Activated CD4-positive, alpha-beta T cell treated with anti-CD3 and anti-CD28 coated beads, Interleukin-10, Interleukin-2, amounts not matched to agents 100 ng/mL and 50 ng/mL, durations not matched to agents 16 hours and 8 hours (primary cell): ENCODE measurements at places on chromosomes 16 and 17.

GRCh38 chr17:66268247-66268927 lies 34.0 kb upstream of the PRKCA start:
- no peak for DNase-seq

DNA sequence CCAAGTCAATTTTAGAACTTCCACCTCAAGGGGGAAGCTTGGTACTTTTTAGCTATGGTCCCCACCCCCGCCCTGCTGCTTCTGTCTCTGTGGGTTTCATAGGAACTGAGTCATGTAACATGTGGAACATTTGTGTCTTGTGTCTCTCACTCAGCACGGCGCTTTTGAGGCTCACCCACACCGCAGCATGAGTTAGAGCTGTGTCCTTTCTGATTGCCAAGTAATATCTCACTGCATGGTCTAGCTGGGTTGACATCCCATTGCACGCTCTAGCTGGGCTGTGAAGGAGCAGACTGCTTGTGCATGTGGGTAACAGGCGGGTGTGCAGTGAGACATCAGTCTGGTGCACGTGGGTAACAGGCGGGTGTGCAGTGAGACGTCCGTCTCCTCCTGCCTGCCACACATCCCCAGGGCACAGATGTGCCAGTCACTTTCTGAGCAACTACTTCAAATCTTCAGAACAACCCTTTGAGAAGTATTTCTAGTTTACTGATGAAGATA lies 26.4 kb upstream of the SLC7A5 start:
- DNase-seq: peak; percentile 98

DNA sequence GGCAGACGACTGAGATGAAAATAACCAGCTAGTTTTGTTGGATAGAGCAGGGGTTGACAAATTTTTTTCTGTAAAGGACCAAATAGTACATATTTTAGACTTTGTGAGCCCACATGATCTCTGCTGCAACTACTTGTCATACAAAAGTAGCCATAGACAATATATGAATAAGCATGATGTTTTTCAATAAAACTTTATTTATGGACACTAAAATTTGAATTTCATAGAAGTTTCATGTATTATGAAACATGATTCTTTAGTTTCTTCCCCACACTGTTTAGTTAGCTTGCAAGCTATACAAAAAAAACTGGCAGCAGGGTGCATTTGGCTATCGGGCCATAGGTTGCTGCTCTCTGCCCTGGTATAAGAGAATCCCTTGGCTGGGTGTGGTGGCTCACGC lies 56.6 kb downstream of the LYRM1 start:
- DNase-seq: no peak

DNA sequence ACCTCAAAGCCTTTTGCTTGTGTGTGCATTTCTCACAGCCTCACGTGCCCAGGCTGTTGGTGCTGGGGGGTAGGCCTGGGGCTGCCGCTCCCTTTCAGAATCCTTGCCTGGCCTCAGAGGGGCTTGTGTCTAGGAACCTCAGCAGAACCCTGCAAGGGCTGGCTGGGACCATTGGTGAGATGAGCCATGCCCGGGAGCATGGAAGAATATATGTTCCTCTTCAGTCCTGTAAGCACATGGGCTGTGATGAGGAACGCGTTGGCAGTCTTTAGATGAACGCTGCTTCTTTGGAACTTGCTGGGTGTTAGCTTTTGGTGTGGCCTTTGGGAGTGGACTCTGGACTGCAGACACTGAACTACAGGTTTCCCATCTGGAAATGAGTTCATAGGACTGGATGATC lies 32.0 kb upstream of the SLC5A10 start:
- no peak for DNase-seq

- DNase-seq: no peak
These were observed 26.8 kb upstream of the ENDOV start for GRCh38 chr17:80388175-80388574.

GRCh38 chr17:8156246-8156992 lies 4.2 kb upstream of the PER1 start:
- peak; percentile 100 for DNase-seq

DNA sequence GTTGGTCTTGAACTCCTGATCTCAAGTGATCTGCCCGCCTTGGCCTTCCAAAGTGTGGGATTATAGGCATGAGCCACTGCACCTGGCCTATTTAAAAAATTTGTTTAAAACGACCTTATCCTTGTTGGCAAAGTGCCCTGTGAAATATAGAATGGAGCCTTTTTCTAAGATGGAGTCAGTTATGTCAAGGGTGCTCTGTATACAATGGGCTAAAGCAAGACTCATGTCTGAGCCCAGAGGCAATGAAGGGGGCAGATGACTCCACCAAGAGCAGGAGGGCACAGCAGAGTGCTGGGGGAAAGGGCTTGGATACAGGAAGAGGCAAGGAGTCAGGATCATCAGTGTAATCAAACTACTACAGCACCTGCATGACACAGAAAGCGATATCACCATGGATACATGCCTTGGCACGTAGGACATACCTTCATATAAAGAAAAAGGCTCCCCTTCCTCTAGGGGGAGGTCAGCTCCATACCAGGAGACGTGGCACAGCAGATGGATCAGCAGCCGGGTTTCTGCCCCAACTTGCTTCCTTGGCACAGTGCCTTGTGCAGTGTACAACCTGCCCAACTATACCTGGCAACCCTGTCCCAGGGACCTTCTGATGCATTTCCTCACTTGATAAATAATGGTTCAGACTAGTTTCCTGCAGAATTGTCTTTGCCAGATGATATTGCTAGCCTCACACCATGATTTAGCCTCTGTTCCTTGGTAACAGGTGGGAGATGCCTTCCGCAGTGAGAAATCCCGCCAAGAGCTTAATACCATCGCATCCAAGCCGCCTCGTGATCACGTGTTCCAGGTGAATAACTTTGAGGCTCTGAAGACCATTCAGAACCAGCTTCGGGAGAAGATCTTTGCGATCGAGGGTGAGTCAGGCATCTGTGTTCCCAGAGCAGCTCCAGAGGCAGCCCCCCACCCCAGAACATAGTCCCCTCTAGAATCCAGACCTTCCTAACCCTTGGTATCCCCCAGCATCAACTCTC lies 15.3 kb downstream of the ITGAM start:
- no peak for DNase-seq

- peak; percentile 82 for DNase-seq
These were observed 199.0 kb downstream of the MSI2 start for GRCh38 chr17:57455063-57455914.

GRCh38 chr17:77611791-77612502 lies 346.6 kb upstream of the TNRC6C start:
- no peak for DNase-seq

GRCh38 chr16:65855171-65856145 lies 511.0 kb upstream of the CDH5 start:
- DNase-seq: no peak

GRCh38 chr16:84844559-84845495 lies 25.0 kb downstream of the CRISPLD2 start:
- no peak for DNase-seq

- no peak for DNase-seq
These were observed 48.7 kb downstream of the RGS9 start for GRCh38 chr17:65185668-65186382.
